Amygdala (tissue), 56 donors: ENCODE measurements at places on chromosomes 2 and 18.

GRCh38 chr18:10148189-10148929, 234.5 kb downstream of the VAPA start:
- no peak for DNase-seq

DNA sequence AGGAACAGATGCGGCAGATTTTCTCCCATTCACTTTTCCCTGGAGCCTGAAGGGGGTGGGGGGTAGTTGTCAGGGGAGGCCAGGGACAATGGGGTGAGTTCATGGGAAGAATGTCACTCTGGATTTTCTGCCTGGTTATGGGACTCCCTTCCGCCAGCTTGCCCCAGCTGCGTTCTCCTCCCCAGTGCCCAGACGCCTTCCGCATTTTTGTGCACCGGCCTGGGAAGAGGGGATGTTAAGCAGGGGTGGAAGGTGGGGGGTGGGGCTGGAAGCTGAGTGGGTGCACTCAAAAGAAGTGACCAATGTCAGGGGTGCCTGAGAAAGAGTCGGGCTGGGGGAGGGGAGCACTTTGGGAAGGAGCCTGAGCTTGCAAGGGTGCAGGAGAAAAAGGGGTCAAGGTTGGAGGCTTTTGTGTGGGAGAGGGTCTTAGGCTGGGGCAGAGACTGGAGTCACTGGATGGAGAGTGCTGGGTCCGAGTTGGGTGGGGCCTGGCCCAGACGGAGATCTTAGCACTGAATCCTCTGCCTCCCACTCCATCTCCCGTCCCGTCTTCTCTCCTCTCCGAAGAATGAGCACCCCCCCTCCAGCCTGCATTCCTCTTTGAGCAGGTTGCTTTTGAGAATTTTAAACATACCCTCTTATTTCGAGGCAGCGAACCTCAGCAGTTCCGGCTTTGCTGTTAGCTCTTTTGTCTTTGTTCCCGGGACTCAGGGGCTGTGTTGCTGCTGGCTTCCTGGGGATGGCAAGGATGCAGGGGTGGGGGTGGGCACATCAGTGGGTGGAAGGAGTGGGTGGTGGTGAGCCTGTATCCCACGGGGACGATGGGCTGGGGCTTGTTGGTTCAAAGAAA, 2.7 kb downstream of the IGFBP2 start:
- DNase-seq, result no peak

DNA sequence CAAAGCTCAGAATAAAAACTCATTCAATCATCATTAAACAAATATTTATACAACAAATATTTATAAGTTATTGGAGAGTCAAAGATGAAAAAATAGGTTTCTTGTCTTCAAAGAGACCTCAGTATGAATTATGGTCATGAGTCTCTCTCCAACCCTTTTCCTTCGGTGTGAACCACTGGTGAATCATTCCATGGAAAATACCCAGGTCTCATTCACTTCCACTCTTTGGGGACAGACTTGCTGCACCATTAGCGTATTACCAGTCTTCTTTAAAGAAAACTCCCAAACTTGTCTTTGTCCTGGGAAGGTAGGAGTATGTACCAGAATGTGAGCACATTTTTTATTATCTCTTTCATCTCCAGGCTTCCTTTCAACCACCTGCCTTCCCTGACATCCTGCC, 257.4 kb upstream of the RBMS1 start:
- no peak for DNase-seq

DNA sequence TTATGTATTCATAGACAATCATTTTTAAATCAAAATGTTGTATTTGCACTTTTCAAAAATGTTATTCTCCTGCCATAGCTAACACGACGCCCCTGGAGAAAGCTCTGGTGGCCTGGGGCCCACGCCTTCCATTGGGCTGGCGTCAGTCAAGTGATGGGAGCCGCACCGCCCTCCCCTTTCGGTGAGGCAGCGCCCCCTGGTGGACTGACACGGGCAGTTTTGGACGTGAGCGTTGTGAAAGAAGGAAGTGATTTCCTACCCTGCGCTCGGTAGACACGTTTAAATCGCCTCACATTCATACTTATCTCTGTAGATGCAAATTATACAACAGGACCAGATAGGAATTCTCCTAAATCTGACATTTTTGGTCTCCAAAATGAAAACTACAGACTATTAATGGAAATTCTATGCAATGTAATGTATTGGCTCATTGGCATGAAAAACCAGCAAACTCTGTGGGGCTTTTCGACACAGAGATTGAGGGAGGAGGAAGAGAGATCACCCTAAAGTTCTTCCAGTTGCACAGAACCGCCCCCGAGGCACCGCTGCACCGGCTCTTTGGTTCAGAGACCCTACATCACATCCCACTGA, 326.2 kb upstream of the SOX11 start:
- DNase-seq, result no peak

DNA sequence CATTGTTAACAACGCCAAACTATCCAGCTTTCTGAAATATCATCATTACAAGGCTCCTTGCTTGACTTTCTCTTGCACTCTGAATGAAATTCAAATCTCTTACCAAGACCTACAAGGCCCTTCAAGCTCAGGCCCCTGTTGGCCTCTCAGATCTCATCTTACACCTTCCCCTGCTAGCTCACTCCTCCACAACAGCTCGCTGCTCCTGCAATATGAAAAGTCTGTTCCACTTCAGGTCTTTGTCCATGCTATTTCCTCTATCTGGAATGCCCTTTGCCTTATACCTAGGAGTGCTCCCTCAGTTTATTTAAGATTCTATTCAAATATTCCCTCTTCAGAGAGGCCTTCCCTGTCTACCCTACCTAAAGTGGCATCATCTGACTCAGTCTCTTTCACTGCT, 91.7 kb downstream of the SESTD1 start:
- no peak for DNase-seq

DNA sequence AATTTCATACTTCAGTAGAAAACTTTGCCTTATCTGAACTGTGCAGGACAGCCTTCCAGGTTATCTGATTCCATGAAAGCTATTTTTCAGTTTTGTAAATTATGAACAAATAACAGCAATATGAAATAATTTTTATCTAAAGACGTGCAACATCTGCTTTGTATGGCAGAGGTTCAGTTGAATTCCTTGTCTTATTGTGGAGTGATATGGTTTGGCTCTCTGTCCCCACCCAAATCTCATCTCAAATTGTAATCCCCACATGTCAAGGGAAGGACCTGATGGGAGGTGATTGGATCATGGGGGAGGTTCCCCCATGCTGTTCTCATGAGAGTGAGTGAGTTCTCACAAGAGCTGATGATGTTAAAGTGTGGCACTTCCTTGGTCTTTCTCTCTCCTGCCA, 18.1 kb upstream of the RPIA start:
- DNase-seq, result no peak

DNA sequence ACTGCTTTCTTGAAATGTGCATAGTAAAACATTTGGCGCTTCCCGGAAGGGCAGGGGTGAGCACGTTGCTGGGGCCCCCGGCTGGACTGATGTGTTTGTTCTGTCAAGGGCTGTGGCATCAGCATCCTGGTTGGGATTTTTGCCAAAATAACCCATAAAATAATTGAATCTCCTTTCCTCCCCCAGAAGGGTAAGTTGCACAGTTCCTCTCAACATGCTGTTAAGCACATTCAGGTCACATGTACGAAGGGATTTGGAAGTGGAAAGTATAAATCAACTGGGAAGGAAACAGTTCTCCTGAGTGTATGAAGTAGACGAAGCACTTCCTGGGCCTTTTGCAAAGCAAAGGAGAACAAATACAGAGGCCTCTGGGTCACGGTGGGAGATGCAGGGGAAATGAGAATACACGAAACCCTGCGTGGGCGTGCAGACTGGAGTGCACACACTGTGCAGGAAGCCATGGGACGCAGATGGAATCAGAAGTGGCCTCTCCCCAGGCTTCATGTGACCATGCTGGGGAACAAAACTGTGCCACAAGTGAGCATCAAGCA, 183.9 kb downstream of the LPIN1 start:
- no peak for DNase-seq

- DNase-seq, result no peak
Measured at GRCh38 chr2:138919120-138919747, 139.0 kb upstream of the NXPH2 start.

GRCh38 chr2:36562973-36563532, 34.9 kb downstream of the FEZ2 start:
- no peak for DNase-seq

DNA sequence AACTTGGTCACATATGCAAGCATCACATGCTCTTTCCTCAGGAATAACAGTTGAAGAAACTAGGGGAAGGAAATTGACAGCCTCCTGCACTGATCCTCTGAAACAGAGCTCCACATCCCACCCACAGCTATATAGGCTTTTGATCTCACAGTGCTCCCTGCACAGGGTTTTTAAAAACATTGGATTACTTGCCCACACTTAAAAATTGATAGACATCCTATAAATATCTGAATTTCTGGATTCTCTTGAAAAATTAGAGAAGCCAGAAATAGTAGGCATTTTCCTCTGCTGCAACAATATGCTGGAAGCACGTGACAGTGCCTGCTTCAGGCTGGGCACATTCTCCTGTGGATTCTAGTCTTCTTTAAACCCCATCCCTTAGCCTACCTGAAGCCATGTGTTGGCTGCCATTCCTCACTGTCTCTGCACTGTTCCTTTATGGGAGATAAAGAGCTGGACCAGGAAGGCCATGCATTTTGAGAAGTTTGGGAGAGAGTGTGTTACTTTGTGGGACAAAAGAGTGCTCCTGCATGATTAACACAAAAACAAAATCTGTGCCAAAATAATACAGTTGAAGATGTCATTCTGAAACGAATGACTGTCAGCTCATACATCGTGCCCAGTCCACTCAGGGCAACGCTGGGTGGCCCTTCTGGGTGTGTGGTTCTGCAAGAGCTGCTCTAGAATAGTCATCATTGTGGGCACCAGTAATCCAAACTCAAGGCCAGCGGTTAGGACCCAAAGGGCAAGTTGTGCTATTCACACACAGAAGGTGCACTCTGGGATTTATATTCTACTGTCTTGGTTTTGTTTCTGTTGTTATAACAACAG, 59.8 kb downstream of the GYPC start:
- DNase-seq, result no peak

GRCh38 chr2:237614151-237614720, 13.2 kb upstream of the LRRFIP1 start:
- no peak for DNase-seq

DNA sequence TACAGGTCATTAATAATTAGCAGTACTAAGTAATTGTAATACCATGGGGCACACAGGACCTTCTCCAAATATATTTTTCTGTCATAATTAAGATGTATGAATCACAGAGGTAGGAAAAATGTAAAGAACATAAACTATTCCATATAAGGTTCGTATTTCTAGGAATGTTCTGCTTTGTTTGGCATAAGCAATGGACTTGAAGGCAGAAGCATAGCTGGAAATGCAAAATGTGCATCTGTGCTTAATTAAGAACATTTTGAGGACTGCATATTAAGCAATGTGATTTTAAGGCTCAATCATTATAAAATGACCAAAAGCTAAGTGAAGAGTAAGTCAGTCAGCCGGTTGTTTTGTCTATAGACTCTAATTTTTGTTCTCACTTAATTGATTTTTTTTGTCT, 123.2 kb downstream of the RBM43 start:
- no peak for DNase-seq

GRCh38 chr18:36334798-36335197, 37.3 kb downstream of the FHOD3 start:
- DNase-seq, result no peak

- no peak for DNase-seq
Measured at GRCh38 chr2:171287611-171288010, 126.9 kb upstream of the TLK1 start.

GRCh38 chr2:128433911-128434550, 115.4 kb upstream of the HS6ST1 start:
- no peak for DNase-seq

DNA sequence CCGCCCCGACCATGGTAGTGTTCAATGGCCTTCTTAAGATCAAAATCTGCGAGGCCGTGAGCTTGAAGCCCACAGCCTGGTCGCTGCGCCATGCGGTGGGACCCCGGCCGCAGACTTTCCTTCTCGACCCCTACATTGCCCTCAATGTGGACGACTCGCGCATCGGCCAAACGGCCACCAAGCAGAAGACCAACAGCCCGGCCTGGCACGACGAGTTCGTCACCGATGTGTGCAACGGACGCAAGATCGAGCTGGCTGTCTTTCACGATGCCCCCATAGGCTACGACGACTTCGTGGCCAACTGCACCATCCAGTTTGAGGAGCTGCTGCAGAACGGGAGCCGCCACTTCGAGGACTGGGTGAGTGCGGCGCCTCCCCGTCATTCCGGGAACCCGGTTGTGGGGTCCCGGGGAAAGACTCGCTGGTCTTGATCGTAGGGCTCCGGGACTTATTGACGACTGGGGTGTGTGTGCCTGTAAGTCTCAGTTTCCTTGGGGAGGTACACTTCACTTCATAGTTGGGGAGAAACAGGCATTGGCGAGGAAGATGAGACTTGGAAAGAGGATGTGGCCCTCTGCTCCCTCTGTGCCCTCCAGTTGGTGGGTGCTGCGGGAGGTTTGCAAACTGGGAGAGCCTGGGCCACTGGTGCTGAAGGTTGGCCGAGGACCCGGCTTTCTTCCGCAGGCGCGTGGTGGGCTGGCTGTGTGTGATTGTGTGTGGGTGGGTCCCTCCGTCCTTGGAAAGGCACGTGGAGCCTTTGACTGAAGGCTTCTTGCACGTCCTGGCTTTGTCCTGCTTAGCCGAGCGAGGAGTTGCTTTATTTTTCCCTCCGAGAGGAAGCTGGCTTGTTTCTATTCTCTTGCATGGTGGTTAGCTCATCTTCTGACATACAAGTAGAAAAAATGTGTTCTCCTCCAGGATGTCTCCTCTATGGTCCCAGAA, 886 bp downstream of the PRKCE start:
- DNase-seq, result no peak

GRCh38 chr2:55742996-55743395, 49.4 kb upstream of the PNPT1 start:
- no peak for DNase-seq

DNA sequence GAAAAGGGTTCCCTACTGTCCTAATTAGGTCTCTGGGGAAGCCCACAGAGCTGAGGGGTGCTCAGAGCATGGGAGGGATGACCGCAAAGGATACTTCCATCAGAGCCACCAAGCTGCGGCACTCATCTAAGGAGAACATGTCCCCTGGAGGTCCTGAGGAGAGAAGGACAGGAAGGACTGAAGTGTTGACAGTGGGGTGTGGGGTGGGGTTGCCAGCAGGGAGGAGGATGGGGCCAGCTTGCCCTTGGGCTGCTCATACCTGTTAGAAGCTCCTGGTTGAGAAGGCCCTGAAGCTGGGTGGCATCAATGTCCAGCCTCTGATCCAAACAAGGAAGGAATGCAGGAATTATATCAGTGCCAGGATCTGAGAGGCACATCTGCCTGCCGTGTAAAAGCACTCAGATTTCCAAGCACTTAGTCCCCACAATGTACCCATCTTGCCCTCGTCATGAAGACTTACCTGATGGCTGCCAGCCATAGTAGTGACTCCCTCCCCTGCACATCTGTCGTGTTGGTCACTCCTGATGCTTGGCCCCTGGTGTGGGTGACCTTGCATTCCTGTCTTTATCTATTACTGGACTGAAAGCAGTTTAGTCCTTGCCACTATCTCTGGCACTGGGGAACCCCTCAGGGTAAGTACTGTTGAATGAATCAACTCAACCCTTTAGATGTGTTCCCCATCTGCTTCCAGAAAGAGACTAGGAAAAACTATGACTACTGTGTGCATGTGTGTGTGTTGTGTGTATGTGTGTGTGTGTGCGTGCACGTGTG, 68.9 kb downstream of the CAPN13 start:
- DNase-seq, result no peak
